ENCODE measurements at places on chromosomes 7 and 10.

DNA sequence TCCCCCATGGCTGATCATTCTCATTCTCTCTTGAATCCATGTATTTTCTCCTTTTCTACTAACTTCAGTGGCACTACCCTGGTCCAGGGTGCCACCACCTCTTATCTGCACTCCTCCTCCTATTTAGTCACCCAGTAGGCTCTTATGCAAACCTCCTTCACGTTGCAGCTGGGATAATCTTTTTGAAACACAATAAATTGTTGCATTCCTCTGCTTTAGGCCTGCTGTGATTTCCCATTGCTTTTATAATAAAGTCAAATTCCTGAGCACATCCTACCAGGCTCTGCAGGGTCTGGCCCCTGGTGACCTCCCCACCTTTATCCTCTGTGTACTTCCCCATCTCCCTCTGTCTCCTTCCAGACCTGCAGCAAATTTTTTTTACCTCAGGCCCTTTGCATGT, 112.7 kb upstream of the KIAA1217 start:
- DNase-seq: no peak

DNA sequence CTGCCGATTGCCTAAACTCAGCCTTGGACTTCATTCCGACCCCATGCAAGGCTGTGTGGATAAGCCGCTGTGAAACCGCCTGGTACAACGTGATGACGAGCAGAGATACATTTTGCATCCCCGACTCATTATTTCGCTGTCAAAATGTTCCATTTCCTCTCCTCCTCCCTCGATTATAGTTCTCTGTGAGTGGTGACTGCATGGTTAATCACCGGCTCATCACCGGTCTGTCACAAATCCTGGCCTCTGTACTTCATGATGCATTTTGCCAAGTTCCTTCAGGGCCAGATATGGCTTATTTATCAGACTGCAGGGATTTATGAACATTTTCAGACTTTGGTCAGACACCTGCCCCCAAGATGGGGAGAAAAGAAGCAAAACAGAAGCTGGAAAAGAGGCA, 461.6 kb upstream of the DPP6 start:
- DNase-seq: no peak

DNA sequence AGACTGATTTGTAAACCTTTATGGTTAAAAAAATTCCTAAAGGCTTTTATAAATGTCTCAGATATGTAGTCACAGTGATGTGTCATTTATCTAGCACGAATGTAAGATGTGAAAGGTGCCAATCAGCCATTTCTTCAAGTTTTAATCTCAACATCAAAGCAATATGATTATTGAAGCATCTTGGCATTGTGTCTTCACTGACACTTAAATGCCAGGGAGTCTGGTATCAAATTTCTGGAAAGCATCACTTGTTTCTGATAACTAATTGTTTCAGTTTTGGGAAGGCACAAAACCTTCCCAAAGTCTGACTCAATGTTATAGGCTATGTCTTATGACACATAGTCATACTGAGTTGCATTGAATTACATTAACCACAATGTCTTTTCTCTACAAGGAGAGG, 492.0 kb upstream of the CNTNAP2 start:
- no peak for DNase-seq

- peak; percentile 43 for DNase-seq
Observed at GRCh38 chr7:123748171-123748733, 551 bp downstream of the WASL start.

GRCh38 chr7:44275146-44275545, 50.2 kb downstream of the CAMK2B start:
- no peak for DNase-seq

GRCh38 chr10:71995887-71996575, 31.8 kb downstream of the CHST3 start:
- DNase-seq: no peak

DNA sequence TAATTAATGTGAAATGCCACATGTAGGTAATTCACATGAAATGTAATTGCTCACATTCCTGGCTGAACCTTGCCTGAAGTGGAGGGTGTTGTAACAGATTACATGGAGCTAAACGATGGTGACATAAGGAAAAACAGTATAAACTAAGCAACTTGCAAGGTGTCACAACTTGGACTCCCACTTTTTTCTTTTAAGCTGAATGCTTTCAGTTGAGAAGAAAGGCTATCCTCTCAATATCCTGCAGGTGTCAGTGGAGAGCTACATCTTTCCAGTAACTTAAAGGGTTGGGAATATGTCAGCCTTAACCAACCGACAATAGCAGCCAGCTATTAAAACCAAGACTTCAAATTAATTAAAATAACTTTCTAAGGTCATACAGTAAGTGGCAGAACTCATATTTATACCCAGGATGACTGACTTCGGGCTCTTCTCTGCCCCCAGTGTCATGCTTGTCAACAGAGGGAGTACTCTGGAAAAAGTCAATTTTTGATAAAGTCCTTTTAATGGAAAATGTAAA, 33.7 kb downstream of the NRBF2 start:
- DNase-seq: no peak

DNA sequence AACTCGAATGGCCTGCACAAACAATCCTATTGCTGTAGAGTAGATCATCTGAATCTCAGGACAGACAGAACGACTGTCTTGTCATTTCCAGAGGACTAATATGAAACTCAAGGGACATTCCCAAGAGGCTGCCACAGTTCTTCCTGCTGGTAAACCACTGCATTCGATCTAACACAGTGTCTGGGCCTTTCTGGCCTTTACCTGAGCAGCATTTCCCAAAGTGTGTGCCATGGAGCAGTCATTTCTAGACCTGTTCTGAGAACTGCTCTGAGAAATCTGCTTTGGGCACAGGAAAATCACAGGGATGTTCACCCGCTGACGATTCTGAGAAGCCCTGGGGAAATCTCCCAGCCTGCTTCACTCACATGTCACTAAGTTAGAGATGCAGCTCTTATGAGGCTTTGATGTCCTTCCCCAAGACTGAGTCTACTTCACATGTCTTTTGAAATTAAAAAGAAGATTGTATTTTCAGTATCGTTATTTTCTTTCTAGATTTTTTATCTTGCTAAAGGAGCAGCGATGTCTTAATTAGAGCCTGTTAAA, 18.4 kb downstream of the GPNMB start:
- no peak for DNase-seq

- DNase-seq: peak; percentile 42
Observed at GRCh38 chr7:15832996-15833395, 146.5 kb upstream of the MEOX2 start.

DNA sequence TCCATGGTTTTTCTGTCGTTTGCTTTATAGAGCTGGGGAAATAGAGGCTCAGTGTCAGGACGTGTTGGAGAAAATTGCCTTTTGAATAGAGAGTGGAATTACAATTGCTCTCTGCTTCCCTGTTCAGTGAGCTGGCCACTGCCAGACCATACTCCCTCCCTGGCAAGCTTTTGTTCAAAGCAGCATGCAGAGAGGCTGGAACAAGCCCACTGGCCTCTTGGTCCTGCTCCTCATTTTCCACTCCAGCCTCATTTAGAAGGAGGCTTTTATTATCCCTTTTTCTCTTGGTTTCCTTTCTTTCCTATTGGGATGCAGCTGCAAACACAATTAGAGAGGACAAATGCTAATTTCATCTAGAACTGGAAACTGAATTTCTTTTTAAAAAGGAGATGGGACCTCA, 302.2 kb upstream of the PODXL start:
- no peak for DNase-seq

- DNase-seq: no peak
Observed at GRCh38 chr10:91187156-91187555, 33.3 kb upstream of the PCGF5 start.

DNA sequence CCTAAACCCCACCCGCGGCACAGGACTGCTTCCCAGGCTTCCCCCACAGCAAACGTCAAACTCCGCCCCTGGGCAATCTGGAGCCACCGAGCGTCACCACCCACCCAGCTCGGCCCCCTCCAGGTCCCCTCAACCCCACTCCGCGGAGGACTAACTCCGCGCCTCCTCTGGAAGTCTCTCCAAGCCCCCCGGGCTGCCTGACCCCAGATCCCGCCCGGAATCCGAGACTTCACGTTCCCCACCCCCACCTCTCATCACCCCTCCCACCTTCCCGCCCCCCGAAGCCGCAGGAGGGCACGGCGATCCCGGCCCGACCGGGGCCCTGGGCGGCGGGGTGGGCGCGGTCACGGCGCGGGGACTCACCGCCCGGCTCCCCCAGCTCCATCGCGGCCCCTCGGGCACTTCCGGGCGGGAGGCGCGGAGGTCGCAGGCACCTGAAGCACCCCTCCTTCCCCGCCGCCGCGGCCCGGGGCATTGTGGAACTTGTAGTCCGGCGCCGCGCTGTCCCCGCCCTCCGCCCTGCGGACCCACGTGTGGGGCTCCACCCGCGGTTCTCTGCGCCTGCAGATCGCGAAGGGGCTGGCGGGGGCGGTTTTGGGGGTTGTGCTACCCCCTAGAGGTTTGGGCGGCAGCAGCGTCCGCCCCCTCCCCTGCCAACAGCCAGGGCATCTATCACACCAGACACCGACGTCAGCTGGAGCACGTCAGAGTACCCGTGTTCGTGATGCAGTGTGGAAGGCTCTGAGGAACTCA, at the start of gene TMUB1:
TMUB1 (minus strand) TSS at position 423 of the 753 bp plus-strand sequence. CDS start 930 bp downstream, outside the sequence.
- DNase-seq: peak; percentile 84

DNA sequence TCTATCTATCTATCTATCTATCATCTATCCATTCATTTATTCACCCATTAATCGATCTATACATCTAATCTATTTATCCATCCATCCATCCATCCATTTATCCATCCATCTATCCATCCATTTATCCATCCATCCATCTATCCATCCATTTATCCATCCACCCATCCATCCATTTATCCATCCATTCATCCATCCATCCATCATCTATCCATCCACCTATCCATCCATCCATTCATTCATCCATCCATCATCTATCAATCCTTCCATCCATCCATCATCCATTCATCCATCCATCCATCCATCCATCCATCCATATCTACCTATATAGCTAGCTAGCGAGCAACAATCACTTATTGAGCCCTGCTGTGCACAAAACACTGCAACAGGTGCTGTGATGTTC, 953.1 kb upstream of the ZNF722 start:
- DNase-seq: no peak

DNA sequence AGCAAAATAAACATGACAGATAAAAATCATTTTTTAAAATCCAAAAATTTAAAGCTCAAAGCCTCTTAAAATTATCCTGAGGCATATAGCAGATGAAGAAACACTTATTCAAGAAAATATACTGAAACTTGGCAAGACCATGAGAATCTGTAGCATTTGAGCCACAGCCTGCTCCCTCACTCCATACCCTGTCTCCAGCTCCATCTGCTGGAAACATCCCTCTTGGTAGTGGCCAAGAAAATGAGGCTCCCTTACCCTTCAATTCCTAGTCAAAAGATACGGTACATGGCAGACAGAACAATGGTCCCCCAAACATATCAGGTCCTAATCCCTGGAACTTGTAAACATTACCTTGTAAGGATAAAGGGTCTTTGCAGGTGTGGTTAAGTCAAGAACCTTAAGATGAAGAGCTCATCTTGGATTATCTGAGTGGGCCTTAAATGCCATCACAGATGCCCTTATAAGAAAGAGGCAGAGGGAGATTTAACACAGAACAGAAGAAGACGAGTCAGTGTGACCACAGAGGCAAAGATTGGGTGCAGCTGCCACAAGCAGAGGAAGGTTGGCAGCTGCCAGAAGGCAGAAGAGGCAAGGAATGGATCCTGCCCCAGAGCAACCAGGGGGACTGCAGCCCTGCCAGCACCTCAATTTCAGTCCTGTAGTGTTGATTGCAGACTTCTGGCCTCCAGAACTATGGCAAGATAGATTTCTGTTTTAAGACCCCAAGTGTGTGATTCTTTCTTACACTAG, 149.4 kb downstream of the ZNF248 start:
- DNase-seq: no peak

DNA sequence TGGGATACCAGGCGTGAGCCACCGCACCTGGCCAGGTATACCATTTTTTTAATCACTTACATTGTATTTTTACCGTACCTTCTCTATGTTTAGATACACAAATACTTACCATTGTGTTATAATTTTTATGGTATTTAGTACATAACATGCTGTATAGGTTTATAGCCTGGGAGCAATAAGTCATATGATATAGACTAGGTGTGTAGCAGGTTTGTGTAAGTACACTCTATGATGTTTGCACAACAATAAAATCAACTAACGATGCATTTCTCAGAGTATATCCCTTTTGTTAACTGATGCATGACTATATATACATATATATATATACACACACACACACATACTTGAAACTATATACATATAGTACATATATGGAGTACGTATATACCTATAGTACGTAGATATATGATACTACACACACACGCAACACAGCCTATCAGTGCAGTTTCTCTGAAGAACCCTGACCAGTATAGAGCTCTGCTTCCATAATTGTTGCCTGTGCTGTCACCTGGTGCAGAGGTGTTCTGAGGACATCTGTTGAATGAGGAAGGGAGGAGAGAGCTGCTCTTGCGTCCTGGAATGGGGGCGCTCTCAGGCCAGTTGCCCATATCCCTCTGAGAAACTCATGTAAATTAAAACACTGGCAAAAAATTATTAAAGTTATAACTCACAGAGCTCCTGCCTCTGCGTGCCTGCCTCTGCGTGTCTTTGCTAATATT, 315.3 kb downstream of the FGFR2 start:
- DNase-seq: no peak

GRCh38 chr10:6019010-6019782, 41.9 kb upstream of the IL15RA start:
- DNase-seq: no peak

GRCh38 chr7:146022776-146023175, 93.8 kb upstream of the CNTNAP2 start:
- DNase-seq: no peak

DNA sequence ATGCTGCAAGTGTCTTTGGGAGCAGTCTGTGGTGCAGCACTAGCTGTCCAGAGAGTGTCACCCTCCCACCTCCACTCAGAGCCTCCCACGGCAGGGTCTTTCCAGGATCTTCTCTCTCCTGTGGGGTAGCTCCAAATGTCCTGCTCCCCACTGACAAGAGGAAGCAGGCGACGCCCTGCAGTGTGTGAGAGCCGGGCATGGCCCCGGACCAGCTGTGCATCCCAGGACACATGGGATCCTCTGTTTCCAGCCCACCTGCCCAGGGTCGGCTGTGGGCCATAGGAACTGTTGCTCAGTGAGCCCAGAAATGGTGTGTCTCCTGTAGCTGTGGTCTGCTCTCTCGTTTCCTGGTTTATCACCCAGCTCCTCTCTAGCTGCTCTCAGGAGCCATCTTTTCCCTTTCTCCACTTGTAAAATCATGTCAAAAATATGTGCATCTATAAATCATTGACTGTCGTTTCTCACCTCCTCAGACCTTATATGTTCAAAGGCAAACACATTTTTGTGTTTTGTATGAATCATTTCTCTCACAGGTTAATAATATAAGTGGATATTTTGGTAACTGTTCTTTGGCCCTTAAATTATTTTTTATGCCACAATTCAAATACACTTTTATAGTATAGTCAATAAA, 74.9 kb downstream of the VWC2 start:
- DNase-seq: no peak

DNA sequence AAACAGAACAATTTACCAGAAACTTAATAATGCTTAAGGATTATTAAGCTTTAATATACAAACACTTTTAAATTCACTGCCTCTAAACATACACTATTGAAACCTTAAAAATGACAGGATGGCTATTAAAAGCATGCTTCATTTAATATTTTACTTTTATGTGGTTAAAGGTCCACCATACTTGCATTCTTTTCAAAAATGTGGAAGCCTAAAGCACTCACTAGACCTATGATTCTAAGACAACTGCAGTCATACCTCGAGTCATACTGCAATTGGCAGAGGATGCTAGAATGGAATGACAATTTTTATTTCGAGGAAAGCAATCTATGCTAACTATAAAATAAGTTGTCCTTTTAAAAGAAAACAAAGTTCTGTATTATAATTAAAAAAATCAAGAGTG, 85.3 kb downstream of the PIP4K2A start:
- DNase-seq: no peak

GRCh38 chr10:124728071-124728829, 15.9 kb downstream of the FAM53B start:
- peak; percentile 75 for DNase-seq

All from ovary (tissue), 10 donors.